Muscle of arm (tissue), 14 donors: ENCODE measurements at places on chromosomes 5 and 9.

GRCh38 chr9:135561391-135562234 lies at the start of gene PAEP:
Gene PAEP (plus strand): TSS chr9:135561756.
- DNase-seq: no peak

DNA sequence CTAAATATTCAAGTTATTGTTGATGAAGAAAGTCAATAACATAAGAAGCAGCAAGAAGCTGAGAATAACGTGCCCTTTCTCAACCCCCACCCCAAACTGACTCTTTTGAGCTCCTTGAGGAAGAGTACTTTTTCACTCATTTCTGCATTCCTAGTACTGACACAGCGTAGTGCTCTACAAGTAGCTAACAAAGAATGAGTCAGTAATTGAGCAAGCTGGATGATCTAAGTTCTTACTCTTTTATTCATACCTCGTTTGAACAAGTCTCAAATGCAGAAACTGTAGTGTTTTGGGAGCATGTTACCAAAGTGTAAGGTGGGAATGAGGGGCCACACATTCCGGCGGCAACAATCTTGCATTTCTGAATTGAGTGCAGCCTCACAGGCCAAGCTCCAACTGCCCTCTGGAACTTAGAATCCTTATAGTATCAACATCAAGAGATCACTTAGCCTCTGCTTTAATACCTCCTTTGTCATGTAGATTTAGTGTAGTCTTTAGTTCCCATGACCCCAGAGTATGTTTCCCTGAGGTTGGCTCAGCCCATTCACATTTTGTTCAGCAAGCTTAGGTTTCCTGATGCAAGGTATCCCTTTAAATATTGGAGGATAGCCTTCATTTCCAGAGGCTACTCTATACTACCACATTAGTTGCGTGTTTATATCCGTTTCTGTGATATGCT lies 152.0 kb downstream of the PRR16 start:
- no peak for DNase-seq

DNA sequence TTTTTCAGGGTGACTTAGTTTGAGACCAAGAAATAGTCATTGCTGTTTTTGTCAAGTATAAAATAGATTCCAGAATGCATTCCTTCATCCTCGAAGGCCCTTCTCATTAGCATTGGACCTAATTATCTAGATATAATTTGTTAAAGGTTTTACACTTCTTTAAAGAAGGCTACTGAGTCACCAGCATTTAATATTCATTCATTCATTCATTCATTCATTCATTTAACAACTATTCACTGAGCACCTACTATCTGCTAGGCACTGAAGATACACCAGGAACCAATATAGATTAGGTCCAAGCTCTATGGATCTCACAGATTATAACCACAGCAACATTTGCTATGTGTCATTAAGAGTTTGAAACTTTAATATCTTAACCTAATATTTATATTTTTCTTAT lies 11.1 kb upstream of the REEP5 start:
- DNase-seq: no peak

DNA sequence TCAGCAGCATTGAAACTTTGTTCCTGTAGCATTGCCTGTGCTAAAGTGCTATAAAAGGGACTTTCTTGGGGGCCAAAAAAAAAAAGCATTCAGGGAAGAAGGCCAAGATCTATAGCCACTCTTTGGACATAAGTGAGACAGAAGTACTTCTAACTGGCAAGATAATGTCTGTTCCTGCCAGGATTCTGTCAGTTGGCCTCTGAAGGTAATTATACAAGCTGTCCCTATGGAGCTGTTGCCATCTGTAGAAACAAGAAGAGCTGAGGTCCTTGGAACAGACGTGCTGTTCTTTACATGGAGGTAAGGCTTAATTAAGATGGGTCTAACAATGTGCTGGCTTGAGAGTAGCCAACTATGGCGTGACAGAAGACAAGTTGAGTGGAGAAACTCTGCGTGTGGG lies 9.7 kb downstream of the KIF20A start:
- no peak for DNase-seq

DNA sequence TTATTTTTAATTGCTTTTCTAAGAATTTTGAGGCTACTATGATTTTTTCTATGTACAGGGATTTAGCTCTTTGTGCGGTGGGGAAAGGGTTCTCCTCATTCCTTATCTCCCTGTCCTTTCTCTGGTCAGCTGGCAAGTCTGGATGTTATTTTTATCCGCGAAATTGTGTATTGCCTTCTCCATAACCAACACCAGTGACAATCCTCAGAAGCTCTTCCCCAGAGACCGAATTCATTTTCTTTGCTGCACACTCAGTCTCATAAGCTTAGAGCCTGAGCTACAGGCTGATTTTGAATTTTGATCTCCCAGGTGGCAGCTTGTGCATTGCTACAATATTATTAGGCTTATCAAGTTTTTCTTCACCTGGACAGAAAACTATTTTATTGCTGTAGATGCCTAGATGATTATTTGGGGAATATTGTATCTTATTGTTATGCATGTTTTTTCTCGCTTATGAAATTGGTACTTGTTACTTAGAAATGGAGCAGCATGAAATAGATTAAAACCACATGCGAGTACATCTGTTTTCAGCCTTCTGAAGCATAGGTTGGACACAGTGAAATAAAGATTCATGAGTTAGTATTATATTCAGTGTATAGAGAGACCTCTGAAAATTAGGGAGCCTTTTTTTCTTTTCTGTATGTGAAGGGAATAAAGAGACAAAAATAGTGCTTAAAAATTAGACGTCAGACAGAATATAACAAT lies 27.3 kb downstream of the CPEB4 start:
- DNase-seq: no peak

DNA sequence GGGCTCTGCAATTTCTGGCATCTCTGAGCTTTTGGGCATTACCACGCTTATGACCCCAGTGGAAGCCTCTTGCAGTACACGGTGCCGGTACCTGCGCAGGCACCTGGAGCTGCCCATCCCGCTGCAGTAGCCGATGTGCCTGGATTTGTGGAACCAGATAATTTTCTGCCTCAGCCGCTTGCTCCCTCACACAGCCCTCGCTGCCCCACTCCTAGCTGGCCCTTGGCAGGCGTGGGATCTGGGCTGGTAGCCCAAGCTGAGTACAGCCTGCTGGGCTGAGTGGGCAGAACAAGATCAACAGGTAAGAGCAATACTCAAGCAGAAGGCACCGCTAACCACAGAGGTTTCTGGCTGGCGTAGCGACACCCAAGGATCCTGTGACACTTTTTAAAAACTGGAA lies 1808.8 kb upstream of the ACO1 start:
- DNase-seq: no peak

- DNase-seq: peak; percentile 38
Observed at GRCh38 chr5:54743997-54744788, 226.6 kb downstream of the SNX18 start.

DNA sequence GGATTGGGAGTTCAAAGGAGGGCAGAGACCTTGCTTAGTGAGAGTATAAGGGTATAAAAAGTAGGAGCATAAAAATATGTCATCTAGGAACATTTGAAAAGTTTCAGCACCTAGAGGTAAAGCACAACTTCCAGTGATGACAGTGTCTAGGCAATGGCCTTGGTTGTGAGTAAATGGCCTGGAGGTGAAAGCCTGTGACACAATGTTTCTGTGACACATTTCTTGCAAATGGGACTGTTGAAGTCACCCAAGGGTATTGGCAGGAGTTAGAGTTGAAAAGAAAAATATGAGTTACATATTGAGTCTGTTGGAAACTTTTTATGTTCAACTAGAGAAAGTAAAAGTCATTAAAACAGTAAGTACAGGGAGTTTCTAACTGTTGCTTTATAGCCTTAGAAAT lies 14.8 kb downstream of the C5orf47 start:
- DNase-seq: no peak

DNA sequence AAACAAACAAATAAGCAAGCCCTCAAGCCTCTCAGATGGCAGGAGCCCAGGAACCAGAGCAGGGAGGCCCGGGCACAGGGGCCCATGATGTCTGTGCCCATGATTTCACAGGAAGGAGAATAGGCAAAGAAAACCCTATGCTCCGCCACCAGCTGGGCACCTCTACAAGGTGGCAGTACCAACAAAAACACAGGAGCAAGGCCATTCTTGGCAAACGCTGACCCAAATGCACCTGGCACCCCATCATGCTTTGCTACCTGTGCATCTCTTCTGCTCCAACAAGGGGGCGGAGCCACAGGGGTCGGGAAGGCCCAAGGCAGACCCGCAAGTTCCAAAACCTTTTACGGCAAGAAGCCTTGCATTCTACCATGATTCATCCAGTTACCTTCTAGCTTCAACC lies 3.1 kb downstream of the BRD3 start:
- no peak for DNase-seq
